ENCODE measurements at places on chromosomes 3 and 15. TPM values are rescaled to one million over a fixed set of nuclear protein-coding genes. Genes with fewer than 3 reads are reported as not detected.

- no peak for DNase-seq
These were observed 5.4 kb downstream of the UBE2E1 start for GRCh38 chr3:23811185-23811527.

- no peak for DNase-seq
These were observed 74.4 kb upstream of the KLF13 start for GRCh38 chr15:31252171-31252785.

- DNase-seq: no peak
These were observed 28.3 kb downstream of the STARD5 start for GRCh38 chr15:81295486-81296121.

Gene CKMT1B
- polyA plus RNA-seq: 0.14 TPM

Gene PRR20G
- not detected for polyA plus RNA-seq

All from psoas muscle (tissue), 8 donors.